ENCODE measurements at places on chromosomes 4 and X.

DNA sequence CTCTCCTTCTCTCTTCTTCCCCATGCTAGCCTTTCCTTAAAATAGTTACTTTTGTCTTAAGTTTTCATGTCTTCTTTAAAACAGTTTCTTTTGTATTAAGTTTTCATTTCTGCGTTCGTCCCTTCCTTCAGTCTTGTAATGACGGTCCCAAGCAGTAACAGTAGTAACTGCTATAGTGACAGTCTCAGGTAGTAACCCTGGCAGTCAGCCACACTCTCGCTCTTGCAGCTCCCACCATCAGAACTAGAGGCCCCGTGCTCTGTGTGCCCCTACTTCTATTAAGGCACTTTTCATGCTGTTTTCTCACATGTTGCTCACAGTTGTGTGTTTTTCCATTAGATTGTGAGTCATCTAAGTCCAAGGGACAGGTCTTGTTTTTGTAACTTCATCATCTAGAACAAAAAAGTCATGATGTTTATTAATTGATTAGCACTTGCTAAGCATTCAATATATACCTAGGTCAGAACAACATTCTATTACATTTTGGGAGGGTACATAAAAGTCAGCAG lies 49.3 kb downstream of the C4orf33 start:
- DNase-seq = no peak

GRCh38 chrX:22395372-22395771 lies 122.7 kb downstream of the CBLL2 start:
- DNase-seq = no peak

GRCh38 chr4:56611501-56611900 lies 69.6 kb downstream of the HOPX start:
- no peak for DNase-seq

- no peak for DNase-seq
Observed at GRCh38 chr4:167150587-167150986, 83.7 kb downstream of the SPOCK3 start.

DNA sequence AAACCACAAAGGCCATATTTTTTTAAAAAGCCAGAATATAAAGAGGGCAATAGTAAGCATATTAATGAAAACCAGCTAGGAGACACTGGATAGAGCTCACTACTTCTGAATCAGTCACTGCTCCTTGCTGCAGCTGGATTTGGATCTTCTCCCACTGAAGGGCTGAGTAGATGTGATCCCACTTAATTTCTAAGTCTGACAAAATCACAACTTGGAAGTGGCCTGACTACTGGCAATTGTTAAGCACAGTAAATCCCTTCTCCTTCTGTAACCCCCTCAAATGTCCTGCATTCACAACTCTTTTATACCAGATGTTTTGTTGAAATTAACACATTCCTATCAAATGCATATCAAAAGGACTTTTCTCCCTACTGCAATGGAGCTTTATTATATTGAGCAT lies 72.9 kb downstream of the AMMECR1 start:
- DNase-seq = no peak

DNA sequence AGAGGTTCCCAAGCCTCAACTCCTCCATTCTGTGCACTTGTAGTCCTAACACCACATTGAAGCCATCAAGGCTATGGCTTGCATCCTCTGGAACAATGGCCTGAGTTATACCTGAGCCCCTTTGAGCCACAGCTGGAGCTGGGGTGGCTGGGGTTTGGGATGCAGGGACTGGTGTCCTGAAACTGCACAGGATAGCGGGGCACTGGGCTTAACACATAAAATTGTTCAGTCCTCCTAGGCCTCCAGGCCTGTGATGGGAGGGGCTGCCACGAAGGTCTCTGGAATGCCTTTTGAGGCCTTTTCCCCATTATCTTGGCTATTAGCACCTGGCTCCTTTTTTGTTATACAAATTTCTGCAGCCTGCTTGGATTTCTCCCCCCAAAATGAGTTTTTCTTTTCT lies 35.5 kb downstream of the CFAP299 start:
- no peak for DNase-seq

DNA sequence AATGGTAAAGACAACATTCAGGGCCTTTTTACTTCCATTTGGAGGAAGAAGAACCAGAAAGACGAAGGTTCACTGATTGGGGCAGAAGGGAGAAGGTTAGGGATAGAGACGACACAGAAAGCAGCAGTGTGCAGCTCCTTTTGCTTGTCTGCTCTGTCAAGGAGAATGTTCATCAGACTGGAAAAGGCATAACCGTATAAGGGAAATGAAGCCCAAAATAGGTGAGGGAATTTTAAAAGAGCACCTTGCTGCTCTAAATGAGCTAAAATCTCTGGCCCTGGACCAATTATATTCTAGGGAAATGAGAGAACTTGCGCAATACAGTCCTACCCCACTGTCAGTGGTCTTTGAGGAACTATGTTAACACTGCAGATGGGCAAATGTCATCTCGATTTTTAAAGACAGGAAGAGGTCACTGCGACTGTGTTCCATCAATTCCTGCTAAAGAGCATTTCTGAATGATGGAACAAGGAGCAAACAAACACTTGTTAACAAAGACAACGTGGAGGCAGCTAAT lies 909.8 kb upstream of the FTHL17 start:
- no peak for DNase-seq

GRCh38 chrX:145405012-145405411 lies 157.7 kb downstream of the SPANXN1 start:
- DNase-seq = no peak

DNA sequence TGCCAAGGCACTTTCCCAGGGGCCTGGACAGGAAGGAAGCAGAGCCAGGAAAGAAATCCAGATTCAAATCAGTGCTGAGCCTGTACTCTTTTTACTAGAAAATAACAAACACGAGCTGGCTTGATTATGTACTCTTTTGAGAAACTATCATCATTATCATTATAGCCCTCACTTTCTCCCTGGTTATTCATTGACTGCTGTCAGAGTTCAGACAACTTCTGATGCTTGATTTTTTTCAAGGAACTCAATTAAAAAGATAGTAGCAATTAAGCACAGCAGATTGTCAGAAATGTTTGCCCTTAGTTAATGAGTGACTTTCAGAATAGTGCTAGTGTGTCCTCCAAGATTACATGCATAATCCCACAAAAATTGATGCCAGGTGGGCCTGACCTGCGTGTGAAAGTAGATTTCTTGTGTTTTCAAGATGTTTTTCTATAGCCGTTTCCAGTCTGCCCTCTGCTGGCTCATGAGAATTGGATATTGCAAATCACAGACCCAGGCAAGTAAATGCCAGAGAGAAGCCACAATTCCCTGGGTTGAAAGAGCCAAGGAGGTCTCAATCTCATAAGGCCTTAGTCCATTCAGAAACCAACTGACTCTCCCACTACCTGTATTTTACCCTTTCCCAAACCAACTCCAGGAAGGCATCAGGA lies 14.3 kb upstream of the PNPLA4 start:
- DNase-seq = no peak

DNA sequence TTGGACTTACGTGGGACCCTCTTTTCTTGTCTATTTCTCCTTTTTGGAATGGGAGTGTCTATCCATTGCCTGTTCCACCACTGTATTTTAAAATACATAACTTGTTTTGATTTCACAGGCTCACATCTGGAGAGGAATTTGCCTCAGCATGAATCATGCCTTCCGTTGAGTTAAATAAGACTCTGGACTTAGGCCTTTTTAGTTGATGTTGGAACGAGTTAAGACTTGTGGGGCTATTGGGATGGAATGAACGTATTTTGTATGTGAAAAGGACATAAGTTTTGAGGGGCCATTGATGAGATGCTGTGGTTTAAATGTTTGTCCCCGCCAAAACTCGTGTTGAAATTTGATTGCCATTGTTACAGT lies 66.2 kb downstream of the BEX3 start:
- DNase-seq = no peak

- DNase-seq = no peak
Observed at GRCh38 chrX:54430519-54430918, 9.7 kb upstream of the TSR2 start.

DNA sequence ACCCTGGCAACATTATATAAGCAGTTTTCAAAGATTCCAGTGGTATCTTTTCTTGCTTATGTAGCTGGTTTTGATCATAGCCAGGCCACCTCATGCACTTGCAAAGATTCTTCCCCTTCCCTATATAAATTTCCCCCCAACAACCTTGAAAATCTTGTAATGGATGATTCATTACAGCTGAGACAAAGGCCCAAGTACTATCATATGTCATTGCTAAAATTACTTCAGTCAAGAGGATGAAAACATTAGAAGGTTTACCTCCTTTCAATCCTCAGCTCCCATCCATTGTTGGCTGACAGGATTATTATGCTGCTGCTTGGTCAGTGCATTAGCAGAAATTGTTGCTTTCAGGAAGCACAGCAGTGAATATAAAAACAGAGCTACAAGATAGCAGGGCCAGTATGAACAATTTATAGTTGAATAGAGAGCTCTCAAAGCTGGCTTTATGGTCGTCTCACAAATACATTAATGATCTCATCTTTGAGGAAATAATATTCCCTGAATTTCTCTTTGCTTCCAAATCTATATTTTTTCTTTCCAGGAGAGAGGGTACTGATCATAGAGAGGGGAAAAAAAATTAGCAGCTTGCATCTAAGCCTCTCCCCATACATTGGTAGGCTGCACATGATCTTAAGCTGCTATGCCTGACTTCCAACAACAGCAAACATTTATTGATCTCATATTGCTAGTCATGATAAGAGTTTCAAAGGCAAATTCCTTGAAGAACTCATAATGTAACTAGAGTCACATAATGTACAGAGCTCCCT lies 7.7 kb upstream of the ARHGEF38 start:
- no peak for DNase-seq

DNA sequence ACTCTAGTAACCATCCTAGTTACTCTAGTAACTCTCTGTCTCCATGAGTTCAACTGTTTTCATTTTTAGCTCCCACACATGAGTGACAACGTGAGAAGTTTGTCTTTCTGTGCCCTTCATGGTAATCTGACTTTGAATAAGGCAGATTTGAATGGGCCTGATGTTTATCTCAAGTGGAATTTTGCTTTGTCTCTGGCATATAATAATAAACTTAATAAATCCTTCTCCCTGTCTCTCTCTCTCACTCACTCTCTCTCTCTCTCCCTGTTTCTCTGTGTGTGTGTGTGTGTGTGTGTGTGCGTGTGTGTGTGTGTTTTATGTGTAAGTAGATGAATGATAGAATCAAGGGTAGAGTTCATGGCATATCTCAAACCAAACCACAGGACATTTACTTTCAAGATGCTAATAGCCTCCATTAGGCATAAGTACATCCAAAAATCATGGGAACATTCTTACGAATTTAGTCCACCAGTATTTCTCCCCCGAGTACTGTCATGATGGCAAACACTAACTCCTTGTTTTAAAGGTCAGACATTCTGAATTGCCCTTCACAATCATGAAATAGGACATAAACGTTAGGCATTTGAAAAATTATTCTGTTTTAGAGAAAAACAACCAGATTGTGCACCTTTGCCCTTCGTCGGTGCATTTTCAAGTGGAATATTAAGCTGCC lies 193.1 kb downstream of the SPATA18 start:
- DNase-seq = no peak

DNA sequence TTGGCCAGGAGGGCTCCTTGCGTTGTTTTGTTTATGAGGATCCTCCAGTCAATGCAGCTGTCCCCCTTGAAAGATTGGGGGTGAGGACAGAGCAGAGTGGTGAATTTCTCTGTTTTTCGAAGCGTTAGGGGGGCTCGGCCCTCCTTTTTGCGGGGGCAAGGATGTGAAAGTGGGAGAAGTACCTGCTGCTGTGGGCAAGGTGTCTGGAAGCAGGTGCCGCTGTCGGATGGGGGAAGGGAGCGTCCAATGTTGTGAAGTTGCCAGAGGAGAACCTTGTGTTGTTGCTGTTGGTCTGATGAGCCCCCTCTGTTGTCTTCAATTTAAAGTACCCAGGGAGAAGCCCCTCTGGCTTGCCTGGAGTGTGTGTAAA lies 613 bp downstream of the GLRB start:
- DNase-seq = no peak

- DNase-seq = no peak
Observed at GRCh38 chr4:89064848-89065247, 7.9 kb upstream of the FAM13A start.

DNA sequence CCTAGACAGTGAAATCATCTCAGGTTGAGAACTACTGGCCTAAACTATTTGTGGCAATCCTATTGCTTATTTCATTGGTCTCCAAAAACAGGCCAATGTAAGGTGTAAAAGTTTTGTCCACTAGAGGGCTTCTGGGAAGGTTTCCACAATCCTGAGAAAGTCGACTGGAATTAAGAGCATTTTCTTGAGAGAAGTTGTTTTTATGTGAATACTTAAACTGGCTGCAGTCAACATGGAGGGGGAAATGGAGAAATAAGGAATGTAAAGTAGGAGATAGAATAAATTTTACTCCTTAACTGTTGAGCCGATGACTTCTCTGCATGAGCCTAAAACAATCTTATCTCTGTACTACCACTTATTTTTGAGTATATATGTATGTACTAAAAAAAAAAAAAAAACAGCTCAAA lies 11.0 kb upstream of the EIF4E start:
- no peak for DNase-seq

GRCh38 chr4:8774071-8774470 lies 97.6 kb downstream of the HMX1 start:
- no peak for DNase-seq

DNA sequence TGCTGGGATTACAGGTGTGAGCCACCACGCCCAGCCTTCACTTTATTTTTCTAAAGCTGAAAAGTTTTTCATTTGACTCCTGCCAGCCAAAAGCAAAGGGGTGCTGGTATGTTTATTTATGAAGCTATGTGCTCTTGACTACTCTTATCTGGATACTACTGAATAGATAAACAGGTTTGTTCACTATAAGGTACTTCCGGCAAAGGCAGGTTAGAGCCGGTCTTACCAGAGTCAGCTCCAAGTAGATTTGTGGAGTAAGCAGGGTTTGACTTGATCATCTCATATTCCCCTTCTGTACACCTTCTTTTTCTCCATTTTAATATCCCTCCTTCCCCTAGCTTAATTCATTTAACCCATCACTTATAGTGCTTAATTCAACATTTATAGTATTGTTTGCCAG lies 175.4 kb upstream of the MBNL3 start:
- no peak for DNase-seq

DNA sequence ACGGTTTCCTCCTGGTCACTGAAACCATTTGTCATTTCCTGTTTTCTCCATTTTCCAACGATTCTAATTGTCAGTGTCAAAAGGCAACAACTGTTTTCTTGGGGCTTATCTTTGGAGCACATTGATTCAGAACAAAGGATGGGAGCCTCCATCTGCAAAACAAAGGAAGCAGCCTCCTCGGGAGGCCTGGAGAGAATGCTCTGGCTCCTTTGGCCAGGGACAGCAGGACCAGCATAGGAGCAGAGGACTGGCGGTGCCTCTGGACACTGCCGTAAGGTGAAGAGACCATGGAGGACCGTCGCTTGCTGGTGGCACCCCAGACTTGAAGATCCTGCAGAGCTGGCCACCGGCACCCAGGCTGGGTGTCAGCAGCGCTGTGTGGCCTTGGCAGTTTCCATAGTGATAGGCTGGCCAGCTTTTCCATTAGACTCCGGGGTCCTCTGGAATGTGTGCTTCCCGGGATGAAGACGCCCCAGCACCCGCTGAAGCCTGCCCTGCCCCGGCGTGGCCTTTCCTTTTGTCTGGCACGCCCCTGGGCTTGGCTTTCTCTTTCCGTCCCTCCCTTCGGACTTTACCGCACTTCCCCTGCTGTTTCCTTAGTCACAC lies 61.1 kb upstream of the MTM1 start:
- no peak for DNase-seq

Data from GM06990 (cell line).